ENCODE measurements at places on chromosomes 12 and 14.

DNA sequence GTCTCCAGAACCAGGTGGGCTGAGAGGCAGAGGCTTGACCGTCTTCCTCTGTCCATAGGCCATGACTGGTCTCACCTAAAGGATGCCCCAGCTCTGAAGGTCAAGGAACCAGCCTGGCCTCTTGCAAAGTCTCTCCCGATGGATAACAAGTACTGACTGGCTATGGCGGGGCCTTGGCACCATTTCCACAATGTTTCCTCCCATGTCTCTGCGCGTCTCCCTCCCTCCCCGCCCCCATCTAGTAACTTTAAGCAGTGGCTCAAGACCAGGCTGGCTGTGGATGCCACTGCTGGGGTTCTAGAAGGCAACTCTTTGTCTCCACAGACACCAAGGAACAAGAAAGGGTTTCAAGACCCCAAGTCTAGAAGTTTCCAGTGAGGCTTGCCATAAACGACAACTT is 275.5 kb downstream of the DPF3 start:
- DNase-seq: no peak
- no peak overlapping the region for H3K27ac ChIP-seq
- H3K4me3 ChIP-seq: no peak overlapping the region
- peaks cover 26% of the 10 kb centered on the region for H3K27me3 ChIP-seq
- peaks cover 5% of the 10 kb centered on the region for H3K4me1 ChIP-seq

DNA sequence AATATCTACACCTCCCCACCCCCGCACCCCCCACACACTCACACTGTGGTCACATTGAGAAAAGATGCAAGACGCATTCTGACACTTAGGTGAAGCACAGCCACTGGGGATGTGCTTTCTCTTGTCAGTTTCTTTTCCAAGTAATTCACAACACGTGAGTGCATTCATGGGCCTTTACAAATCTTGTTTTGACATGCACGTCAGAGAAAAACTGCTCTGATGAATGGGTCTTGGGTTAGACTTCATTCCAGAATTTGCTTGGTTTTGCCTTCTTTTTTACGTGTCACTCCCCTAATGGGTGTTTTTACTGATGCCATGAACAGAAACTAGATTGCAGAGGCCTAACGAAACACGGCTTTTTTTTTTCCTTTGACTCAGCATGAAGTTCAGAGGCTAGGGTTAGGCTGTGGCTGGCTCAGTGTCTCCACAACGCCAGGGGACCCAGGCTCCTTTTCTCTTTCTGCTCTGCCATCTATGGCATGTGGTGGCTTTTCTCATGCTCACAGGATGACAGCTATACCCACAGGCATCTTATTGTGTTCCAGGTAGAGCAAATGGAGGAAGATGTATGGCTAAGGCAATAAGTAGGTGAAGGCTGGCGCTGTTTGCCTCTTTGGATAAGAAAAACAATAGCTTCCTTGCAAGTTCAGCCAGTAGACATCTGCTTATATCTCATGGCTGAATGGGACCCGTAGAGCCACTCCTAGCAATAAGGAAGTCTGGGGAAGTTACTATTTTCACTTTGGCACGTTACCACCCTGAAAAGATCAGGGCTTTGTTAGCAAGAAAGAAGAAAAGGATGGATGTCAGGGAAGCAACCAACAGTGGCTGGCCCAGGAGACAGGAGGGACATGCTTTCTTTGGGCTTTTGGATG is 253.3 kb downstream of the SLC15A4 start:
- no peaks in the 10 kb centered on the region for H3K36me3 ChIP-seq
- H3K4me3 ChIP-seq: peak overlapping the region; percentile 27
- peak; percentile 21 for DNase-seq
- H3K27me3 ChIP-seq: no peaks in the 10 kb centered on the region

DNA sequence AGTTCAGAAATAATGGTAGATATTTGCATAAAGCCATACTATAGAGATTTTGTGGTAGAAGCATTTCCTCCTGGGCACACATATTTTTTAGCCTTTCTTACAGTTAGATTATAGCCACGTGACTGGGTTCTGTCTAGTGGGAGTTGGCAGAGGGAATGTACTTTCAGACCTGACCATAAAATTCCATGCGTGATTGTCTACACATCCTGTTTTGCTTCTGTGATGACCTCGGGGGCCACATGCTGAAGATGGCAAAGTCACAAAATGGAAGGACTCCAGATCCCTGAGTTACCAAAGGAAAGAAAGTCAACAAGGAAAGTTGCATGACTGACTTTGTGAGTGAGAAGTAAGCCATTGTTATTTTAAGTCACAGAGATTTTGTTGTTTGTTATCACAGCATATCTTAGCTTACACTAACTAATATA is 14.6 kb upstream of the MIA2 start:
- no peaks in the 10 kb centered on the region for H3K27me3 ChIP-seq
- DNase-seq: no peak
- H3K4me1 ChIP-seq: peaks cover 22% of the 10 kb centered on the region
- no peaks in the 10 kb centered on the region for H3K36me3 ChIP-seq
- H3K4me3 ChIP-seq: no peak overlapping the region

DNA sequence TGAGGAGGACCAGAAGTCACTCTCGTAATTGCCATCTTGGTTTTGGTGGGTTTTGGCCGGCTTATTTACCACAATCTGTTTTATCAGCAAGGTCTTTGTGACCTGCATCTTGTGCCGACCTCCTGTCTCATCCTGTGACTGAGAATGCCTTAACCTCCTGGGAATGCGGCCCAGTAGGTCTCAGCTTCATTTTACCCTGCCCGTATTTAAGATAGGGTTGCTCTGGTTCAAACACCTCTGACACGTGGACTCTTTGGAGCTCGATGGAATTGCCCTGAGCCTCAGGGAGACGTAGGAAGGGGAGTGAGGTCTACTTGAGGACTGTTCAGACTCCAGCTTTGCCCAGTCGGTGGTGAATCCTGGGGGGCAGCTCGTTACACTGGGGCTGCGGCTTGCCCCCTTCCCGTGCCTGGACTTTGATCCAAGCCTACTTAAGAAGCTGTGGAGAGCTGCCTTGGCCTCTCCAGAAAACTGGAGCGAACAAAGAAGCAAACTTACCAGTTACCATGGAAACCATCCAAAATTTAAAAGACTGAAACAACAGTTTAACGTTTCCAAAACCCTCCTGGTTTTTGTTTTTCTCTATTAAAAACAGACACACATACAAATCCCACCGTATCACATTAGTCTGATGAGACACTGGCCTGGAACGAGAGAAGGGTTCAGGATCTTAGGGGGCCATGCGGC is 28.0 kb downstream of the CALM1 start:
- no peaks in the 10 kb centered on the region for H3K27me3 ChIP-seq
- no peak overlapping the region for H3K4me3 ChIP-seq
- no peak for DNase-seq
- H3K4me1 ChIP-seq: no peaks in the 10 kb centered on the region

- peaks cover 4% of the 10 kb centered on the region for H3K36me3 ChIP-seq
- H3K4me1 ChIP-seq: peaks cover 19% of the 10 kb centered on the region
- no peak overlapping the region for H3K4me3 ChIP-seq
- DNase-seq: no peak
Observed at GRCh38 chr12:15547691-15548090, 225.4 kb downstream of the PTPRO start.
